ENCODE measurements at places on chromosomes 6 and 20.

GRCh38 chr6:47665112-47665511 is 33.3 kb upstream of the ADGRF4 start:
- DNase-seq: no peak

- DNase-seq: no peak
Observed at GRCh38 chr6:170134471-170135440, 156.1 kb downstream of the DLL1 start.

- DNase-seq: no peak
Observed at GRCh38 chr20:14997791-14998190, 660.4 kb upstream of the FLRT3 start.

GRCh38 chr20:998231-998830 is 3.8 kb downstream of the RSPO4 start:
- no peak for DNase-seq

DNA sequence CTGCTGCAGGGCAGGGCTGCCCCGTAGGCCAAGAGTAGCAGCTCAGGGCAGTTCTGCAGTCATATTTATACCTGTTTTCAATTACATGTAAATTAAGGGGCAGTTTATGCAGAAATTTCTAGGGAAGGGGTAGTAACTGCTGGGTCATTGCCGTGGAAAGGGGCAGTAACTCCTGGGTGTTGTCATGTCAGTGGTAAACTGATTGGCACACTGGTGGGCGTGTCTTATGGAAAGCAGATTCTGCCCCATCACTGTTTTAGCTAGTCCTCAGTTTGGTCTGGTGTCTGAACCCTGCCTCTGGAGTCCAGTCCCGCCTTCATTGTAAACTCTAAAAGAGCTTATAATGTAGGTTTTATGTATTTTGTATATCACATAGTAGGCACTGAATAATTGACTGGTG is 22.1 kb downstream of the MAP3K4 start:
- DNase-seq: no peak

- DNase-seq: no peak
Observed at GRCh38 chr20:1301031-1301529, 27.9 kb downstream of the SDCBP2 start.

- no peak for DNase-seq
Observed at GRCh38 chr6:169075915-169076654, 177.6 kb downstream of the THBS2 start.

- no peak for DNase-seq
Observed at GRCh38 chr20:35431621-35432429, 6.2 kb downstream of the GDF5 start.

- no peak for DNase-seq
Observed at GRCh38 chr6:4169028-4169789, 33.8 kb upstream of the ECI2 start.

- DNase-seq: no peak
Observed at GRCh38 chr6:169085466-169085865, 168.2 kb downstream of the THBS2 start.

- no peak for DNase-seq
Observed at GRCh38 chr6:94673251-94673650, 904.1 kb upstream of the MANEA start.

DNA sequence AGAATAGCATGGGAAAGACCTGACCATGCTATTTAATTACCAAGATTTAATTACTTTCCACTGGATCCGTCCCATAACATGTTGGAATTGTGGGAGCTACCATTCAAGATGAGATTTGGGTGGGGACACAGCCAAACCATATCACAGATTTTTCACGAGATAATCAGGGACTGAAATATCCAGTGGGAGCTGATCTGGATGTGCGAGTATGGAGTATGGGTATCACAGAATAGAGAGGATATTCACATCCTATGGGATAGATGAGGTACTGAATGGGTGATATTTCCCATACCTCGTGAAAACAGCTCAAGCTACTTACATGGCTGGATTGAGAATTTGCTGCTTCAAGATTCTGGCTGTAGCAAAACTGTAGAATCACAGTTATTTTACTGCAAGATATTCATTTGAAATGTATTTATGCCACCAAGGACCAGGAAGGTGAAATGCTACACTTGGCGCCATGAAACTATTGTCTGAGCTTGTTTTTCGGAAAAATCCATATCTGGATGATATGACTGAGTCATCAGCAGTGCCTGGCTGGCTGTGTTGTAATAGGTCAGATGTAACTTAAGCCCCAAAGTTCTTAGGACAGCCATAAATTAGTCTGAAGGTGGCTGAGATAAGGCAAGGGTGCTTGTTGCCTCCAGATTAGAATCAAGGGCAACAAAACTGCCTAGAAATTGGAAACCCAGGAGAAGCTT is 29.8 kb downstream of the KCNS1 start:
- DNase-seq: no peak

DNA sequence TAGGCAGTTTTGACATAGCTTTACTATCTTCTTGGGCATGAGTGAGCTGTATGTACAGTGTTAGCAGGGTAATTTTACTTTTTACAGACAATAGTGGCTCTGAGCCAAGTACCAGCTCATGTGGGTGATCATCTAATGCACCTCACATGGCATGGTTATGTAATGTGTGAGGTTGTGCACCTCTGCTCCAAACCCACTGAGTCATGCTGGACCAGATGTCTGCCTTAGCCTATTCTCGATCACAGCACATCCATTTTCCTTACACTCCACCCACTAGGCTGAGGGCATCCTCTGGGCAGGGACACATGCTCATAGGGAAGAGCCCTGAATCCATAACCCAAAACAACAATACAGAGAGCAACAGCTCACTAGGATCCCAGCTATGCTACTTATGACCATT is 71.6 kb upstream of the FBXL4 start:
- DNase-seq: no peak

DNA sequence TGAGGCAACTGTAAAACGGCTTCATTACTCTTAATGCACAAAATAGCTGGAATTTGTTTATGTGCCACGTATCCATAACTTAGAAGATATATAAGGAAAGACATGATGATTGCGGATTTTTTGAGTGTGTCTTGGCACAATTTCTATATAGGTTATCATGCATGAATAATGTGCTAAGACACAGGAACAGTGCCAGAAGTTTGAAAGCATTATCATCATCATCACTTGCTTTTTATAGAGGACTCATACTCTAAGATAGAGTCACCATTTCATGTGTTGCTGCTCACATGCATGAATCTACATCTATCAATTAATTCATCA is 113.4 kb downstream of the ELOVL4 start:
- no peak for DNase-seq

- DNase-seq: no peak
Observed at GRCh38 chr20:14288341-14289330, 48.8 kb downstream of the FLRT3 start.

GRCh38 chr6:110358553-110359160 is 508 bp upstream of the METTL24 start:
- DNase-seq: no peak

GRCh38 chr6:39816747-39817146 is 24.6 kb downstream of the DAAM2 start:
- DNase-seq: no peak

DNA sequence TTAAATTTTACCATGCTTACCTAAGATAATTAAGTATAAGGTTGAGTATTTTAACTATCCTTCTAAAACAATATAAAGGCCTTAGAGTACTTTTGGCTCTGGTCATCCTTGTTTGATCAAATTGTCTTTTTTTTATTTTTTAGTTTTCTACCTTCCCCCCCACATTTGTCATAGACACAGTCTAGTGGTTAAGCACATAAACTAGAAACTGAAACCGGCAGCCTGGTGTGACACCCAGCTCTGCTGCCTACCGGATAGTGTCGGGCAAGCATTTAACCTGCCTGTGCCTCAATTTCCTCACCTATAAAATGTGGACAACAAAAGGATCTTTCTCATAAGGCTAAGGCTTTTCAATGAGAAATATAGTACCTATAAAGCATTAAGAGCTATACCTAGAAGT is 21.6 kb upstream of the TULP4 start:
- DNase-seq: no peak

- DNase-seq: no peak
Observed at GRCh38 chr6:7042056-7042653, 65.6 kb upstream of the RREB1 start.

DNA sequence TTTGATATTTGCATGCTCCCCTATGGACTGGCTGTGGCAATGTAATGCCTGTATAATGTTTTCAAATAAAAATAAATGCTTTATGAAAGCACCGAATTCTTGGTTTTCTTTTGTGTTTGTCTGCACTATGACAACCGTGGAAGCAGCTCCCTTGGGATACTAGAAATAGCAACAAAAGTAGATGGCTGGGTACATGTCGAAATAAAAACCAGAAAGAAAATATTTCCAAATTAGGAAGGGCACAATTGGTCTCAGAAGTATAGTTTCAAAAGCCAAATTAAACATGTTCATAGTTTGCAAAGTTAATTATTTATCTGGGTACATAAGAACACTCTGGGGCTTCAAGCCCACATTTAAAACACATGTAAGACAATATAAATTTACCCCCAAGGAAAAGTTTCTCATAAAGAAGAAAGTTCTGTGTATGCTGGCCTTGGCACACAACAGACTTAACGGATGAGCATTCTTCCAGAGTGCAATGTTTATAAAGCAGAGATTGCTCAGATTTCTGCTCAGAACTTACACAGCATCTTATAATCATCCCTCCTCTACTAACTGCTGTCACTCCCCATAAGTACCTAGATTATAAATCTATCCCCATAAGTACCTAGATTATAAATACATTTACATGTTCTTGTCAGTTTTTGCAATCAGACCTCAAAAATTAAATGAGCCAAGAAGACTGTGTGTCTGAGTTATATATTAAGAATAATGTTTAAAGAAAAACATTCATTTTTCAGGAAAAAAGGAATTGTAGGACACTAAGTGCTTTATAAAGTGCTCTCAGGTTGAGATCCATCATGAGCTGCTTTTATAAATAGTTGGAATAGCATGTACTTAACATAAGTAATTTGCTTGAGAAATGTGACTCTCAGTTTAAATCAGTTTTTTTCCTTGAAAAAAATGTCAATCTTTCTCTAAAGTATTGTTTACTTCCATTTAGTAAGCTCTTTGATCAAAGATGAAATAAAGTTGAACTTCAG is 230.2 kb upstream of the PLN start:
- DNase-seq: no peak

- no peak for DNase-seq
Observed at GRCh38 chr6:109488001-109488400, 5.0 kb upstream of the ZBTB24 start.

DNA sequence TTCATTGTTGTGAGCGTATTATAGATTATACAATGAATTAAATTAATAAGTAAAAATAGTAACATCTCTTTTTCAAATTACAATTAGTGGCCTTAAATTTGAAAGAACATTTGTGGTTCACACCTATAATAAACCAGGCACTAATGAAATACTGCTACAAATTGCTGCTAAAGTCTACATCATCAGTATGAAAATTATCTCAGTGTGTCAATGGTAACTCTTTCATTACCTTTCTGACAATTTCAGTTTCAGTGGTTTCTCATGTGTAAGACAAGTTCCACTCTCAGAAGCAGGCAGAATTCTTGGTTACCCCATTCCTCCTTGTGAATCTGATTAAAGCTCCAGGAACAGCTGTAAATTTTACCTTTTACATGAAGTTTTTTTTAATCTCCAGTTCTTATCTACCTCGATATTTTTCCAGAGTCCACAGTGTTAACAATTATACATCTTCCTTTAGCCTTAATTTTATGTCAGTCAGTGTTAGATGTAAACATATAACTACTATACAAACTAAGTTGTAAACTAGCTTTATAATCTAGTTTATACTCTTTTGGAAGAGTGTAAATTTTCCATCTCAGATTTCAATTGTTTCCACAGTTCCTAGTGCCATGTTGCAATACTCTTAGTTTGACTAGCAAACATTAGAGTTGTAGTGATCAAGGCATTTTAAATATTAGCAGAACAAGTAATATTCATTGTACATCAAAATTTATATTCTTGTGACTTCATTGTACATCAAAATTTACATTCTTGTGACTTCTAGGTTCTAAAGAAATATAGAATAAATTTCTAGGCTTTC is 1038.4 kb downstream of the EPHA7 start:
- no peak for DNase-seq

GRCh38 chr6:46903175-46903574 is 18.6 kb downstream of the ADGRF5 start:
- no peak for DNase-seq

GRCh38 chr6:6808915-6809314 is 220.4 kb downstream of the LY86 start:
- no peak for DNase-seq

DNA sequence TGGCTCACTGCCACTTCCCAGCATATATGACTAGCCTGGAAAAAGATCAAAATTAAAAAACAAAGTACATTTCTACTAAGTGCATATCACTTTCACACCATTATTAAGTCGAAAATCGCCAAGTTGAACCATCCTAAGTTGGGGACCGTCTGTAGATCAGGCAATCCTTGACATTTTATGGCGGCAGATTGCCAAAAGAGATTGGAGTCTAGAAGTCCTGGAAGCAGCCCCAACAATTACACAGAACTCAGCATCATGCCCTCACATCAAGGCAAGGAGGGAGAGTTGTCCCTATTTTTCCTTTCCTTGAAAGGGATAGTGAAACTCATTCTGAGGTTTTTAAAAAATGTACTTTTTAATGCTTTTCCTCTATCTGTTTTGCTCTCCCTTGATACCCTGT is 30.7 kb downstream of the SLC22A3 start:
- DNase-seq: no peak

- no peak for DNase-seq
Observed at GRCh38 chr6:30842754-30843610, 41.3 kb upstream of the DDR1 start.

GRCh38 chr6:117440706-117441525 is 15.2 kb upstream of the ROS1 start:
- DNase-seq: no peak

GRCh38 chr6:36116066-36116864 is 14.0 kb upstream of the MAPK13 start:
- no peak for DNase-seq

DNA sequence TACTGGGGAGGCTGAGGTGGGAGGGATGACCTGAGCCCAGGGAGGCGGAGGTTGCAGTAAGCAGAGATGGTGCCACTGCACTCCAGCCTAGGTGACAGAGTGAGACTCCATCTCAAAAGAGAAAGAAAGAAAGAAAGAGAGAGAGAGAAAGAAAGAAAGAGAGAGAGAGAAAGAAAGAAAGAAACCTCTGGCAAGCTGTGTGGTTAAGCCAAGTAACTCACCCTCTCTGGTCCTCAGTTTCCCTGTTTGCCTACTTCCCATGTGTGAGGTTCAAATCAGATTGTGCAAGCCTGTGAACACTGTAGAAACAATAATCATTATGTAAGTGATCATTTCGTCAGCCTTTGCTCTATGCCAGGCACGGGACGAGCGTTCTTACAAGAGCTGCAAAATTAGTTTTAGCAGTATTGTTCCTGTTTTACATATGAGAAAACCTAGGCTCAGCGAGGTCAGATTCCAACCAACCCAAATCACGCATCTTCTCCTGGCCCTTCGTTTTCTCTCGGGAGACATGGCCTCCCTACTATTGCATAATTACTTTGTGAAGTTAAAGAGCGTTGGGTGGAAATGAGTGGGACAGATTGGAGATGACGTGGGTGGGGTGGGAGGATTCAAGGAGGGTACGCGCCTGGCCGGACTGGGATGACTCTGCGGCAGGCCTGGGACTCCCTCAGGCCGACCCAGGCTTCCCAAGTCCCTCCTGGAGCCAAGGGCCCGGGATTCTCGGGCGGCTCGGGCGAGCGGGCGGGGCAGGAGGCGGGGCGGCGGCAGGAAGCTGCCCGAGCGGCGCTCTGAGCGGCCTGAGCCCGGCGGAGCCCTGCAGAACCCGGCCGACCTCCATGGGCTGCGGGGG is at the start of gene SNX21:
SNX21 (plus strand) TSS at position 770 of the 853 bp plus-strand sequence. CDS start 121 bp downstream, outside the sequence.
- DNase-seq: peak; percentile 72

All from hypothalamus (tissue), 51 donors.